ENCODE measurements at places on chromosomes 7 and 10. TPM values are rescaled to one million over a fixed set of nuclear protein-coding genes. Genes with fewer than 3 reads are reported as not detected.

Gene AKR1E2
- total RNA-seq, result 23.0 TPM

Gene CAV2
- 139 TPM for total RNA-seq

Gene ASZ1
- not detected for total RNA-seq

Gene GPR22
- 2.2 TPM for total RNA-seq

Gene TMEM184A
- 9.7 TPM for total RNA-seq

Gene SNX13
- 114 TPM for total RNA-seq

Gene KAZALD1
- total RNA-seq, result 27.0 TPM

Gene NEURL1
- 5.2 TPM for total RNA-seq

Gene SPAG6
- total RNA-seq, result 0.37 TPM

Gene CTAGE8
- 0.79 TPM for total RNA-seq

Gene EGFR
- 28.2 TPM for total RNA-seq

Gene TMEM270
- total RNA-seq, result not detected

Gene SMARCD3
- total RNA-seq, result 33.2 TPM

Gene TUBAL3
- total RNA-seq, result 0.16 TPM

Gene SYT15
- total RNA-seq, result 2.5 TPM

Gene TRIM4
- 27.9 TPM for total RNA-seq

Gene UBTD1
- 3.5 TPM for total RNA-seq

Gene COBL
- 3.3 TPM for total RNA-seq

Gene DENND2A
- 34.4 TPM for total RNA-seq

Gene PRTFDC1
- 29.2 TPM for total RNA-seq

Gene PLEKHS1
- total RNA-seq, result 0.42 TPM

Gene GPR141
- 3.1 TPM for total RNA-seq

Gene GPR15LG
- 16.6 TPM for total RNA-seq

Gene ASIC3
- total RNA-seq, result 1.1 TPM

Gene ATOH7
- total RNA-seq, result not detected

Gene GRM8
- total RNA-seq, result 0.48 TPM

Gene PON3
- 3.7 TPM for total RNA-seq

Gene SPAM1
- not detected for total RNA-seq

Gene TMEM176B
- 59.4 TPM for total RNA-seq

Gene FIS1
- total RNA-seq, result 66.7 TPM

Gene PNLIPRP3
- total RNA-seq, result not detected

Gene PHYHIPL
- 0.85 TPM for total RNA-seq

Gene OIT3
- total RNA-seq, result 2.3 TPM

Gene GPR26
- not detected for total RNA-seq

Gene NOC3L
- total RNA-seq, result 43.2 TPM

Gene GGCT
- 33.6 TPM for total RNA-seq

Gene AGBL3
- 7.8 TPM for total RNA-seq

Gene EPHB6
- 10.8 TPM for total RNA-seq

Gene UCN3
- not detected for total RNA-seq

Gene TPK1
- 10.7 TPM for total RNA-seq

Gene CAMK2B
- total RNA-seq, result 1.5 TPM

Gene TLX1
- not detected for total RNA-seq

Gene AMPH
- 15.3 TPM for total RNA-seq

Gene BTBD16
- total RNA-seq, result 2.6 TPM

Gene OPN4
- total RNA-seq, result not detected
